ENCODE measurements at places on chromosomes 7 and 10. TPM values are rescaled to one million over a fixed set of nuclear protein-coding genes. Genes with fewer than 3 reads are reported as not detected.

The EZH2 gene
- total RNA-seq: 73.8 TPM

DNA sequence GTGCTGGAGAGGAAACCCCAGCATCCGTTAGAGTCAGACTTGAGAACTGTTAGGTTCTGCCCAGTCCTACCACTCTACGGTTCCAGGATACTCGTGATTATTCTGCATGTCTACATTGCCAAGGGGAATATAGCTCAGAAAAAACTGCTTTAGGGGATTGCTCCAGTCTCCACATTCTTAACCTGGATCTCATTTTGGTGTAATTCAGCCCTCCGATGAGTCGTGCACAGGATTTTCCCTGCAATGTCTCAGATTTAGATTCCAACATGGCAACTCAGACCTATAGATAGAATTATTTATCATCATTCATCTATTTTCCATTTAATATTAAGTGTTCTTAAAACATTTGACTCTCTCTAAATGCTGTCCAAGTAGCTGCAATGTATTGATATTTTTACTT is 121.1 kb upstream of the ZEB1 start:
- H3K4me1 ChIP-seq: no peaks in the 10 kb centered on the region
- H3K27ac ChIP-seq: no peak overlapping the region
- no peak overlapping the region for H3K4me3 ChIP-seq
- peaks cover 2% of the 10 kb centered on the region for H3K27me3 ChIP-seq

DNA sequence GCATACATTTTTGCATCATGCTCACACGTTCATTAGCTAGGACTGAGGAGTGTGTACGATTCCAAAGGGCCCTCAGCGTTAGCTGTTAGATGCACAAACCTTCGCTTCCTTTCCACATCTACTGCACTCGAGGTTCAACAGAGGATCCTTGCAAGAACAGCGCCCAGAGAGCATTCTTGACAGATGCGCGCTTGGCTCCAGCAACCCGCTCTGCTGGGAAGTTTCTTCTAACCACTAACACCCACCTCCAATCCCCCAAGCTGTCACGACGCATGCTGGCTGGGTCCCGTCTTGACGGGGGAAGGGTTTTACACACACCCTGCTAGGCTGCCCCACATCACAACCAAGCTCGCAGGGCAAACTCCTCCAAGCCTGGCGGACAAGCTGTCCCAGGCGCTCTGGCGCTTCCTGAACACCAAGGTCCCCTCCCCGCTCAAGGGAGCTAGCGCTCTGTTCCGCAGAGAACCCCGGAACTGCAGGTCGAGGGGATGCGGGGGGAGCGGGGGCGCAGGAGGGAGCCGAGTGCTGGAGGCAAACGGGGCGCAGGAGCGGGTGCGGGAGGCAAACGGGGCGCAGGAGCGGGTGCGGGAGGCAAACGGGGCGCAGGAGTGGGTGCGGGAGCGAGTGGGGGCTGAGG is 653 bp upstream of the ADRB1 start:
- peaks cover 1% of the 10 kb centered on the region for H3K36me3 ChIP-seq
- peaks cover 14% of the 10 kb centered on the region for H3K4me1 ChIP-seq
- peaks cover 87% of the 10 kb centered on the region for H3K27me3 ChIP-seq
- H3K4me3 ChIP-seq: peak overlapping the region; percentile 67

The NPY gene
- total RNA-seq: not detected
